ENCODE measurements at places on chromosomes 1 and 21.

- DNase-seq: no peak
Observed at GRCh38 chr1:77744576-77744975, 15.1 kb downstream of the USP33 start.

GRCh38 chr1:157025856-157026255 lies 19.7 kb downstream of the ARHGEF11 start:
- DNase-seq: no peak

GRCh38 chr1:29719253-29719652 lies 482.9 kb downstream of the PTPRU start:
- DNase-seq: no peak

DNA sequence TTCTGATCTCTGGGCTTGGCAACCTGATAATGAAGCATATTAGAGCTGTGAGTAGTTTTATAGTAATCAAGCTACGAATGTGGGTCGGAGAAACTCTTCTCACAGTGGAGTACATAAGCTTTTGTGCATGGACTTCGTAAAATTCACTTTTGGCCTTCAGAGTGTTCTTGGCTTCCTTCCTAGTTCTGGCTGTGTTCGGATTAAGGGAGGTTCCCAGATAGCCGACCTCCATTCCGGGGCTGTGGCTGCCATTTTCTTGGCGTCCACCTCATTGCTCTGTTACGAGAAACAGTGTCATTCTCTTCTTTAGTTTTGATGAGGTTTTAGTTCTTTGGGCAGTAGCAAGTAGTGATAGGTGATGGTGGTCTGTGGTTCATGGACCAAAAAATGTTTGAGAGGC lies 26.3 kb downstream of the CAMTA1 start:
- no peak for DNase-seq

DNA sequence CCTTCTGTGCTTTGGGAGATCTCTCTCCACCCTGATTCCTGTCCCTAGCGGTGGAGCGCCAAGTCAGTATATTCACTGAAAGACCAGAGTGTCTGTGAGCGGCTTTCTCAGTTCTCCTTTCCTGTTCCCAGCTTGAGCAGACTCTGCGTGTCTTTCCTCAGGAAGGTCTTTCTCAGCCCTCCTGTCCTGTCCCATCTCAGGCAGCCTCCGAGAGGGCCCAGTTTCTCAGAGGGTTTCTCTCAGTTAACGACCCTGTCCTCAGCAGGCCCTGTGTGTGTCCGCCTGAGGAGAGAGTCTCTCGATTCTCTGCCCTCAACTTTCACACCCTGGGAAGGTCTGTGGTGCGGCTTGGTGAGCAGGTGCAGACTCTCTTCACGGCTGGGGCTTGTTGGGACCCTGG lies 34.0 kb upstream of the CHIT1 start:
- DNase-seq: no peak

GRCh38 chr1:224106568-224107281 lies 7.2 kb upstream of the FBXO28 start:
- peak; percentile 74 for DNase-seq

DNA sequence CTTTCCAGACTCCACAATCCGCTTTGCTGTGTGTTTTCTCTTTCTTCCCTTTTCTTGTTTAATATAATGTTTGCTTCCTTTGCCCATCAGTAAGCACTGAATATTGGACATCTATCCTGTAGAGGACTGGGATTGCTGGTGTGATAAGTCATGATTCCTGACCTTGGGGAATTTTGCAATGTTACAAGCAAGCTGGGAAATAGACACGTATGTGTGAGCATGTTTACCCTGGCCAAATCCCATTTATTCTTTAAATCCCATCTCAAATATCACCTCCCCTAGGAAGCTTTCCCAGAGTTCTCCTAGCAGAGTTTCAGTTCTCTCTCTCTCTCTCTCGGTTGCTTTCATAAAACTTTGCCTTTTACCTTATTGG lies 155.3 kb downstream of the ROR1 start:
- no peak for DNase-seq

GRCh38 chr21:17438635-17439034 lies 74.2 kb upstream of the CXADR start:
- no peak for DNase-seq

DNA sequence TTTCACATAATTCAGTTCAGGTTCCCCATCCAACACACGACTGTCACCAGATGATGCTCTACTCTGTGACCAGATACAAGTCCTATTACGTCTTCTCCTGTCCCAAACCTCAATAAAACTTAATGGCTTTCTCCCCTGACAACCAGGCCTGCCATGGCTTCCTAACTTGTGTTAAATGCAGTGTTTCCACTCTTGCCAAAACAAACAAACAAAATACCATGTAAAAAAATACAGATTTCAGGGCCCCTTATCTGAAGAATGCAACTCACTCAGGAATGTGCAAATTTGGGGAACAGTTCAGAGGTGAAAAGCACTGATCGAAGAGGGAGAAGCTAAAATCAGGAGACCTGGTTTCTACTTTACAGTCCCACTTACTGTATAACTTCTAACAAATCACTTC lies 863 bp upstream of the NUF2 start:
- no peak for DNase-seq

DNA sequence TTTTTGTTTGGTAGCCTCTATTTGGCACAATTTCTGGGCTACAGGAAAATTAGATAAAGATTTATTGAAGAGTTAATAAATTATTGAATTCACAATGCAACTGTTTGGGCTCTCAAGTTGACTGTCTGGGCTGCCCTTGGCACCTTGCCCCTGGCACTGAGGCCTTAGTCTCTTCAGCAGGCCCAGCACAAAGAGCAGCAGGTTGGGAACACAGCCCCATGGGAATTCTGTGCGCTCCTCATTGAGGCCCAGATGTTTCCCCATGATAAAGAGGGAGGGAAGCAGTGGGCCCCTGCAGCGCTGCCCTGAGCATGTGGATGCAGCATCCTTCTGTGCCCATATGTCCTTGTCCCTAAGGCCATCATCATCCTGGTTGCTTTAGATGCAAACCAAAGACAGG lies 2.9 kb downstream of the CRNN start:
- DNase-seq: no peak

- DNase-seq: no peak
Observed at GRCh38 chr1:180151508-180151907, 3.2 kb upstream of the QSOX1 start.

DNA sequence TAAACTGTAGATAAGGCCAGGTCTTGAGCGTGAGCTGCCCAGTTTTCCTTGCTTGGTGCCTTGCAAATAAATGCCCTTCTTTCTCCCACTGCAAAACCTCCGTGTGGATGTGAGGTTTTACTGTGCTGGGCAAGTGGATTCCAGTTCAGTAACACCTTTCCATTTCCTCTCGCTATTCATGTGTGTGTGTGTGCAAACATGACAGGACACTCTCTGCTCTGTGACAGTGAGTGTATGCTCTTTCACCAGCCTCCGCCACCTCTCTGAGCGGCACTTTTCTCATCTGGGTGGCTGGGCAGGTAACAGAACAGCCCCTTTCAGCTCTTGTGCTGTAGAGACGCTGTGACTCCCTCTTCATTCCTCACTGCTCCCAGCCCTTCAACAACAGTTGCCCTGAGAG lies 23.9 kb downstream of the CNIH3 start:
- DNase-seq: no peak

- no peak for DNase-seq
Observed at GRCh38 chr1:204560590-204561150, 44.5 kb downstream of the MDM4 start.

- no peak for DNase-seq
Observed at GRCh38 chr1:10216090-10216749, 5.8 kb downstream of the KIF1B start.

GRCh38 chr1:236065509-236066005 lies 667 bp upstream of the NID1 start:
- no peak for DNase-seq

DNA sequence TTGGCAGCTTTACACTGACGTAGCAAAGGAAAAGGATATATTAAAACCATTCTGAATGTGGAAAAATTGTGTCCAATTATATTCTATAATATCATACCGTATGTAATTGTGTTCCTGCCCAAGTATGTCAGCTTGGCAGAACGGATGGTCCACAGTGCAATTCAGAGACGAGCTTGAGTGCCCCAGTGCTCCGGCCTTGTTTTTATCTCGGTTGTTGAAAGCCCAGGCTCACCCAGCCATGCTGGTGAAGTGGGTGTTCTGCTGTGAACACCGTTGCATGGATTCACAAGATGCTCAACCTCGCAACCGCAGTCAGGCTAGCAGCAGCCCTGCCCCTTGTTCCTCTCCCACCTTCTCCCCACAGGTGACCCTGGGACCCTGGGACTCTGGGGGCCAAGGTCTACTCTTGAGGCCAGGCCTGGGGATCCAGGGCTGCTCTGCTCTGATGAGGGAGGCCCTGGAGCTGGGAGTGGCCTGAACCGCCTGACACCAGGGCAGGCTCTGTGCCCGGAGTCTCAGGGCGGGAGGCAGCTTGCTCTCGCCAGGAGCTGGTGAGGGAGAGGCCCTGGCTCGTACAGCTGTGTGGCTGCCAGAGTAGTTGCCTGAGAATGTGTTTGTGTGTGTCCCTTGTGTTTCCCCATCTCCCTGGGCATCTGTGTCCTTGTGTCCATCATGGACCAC lies 11.2 kb downstream of the PTPRF start:
- no peak for DNase-seq

DNA sequence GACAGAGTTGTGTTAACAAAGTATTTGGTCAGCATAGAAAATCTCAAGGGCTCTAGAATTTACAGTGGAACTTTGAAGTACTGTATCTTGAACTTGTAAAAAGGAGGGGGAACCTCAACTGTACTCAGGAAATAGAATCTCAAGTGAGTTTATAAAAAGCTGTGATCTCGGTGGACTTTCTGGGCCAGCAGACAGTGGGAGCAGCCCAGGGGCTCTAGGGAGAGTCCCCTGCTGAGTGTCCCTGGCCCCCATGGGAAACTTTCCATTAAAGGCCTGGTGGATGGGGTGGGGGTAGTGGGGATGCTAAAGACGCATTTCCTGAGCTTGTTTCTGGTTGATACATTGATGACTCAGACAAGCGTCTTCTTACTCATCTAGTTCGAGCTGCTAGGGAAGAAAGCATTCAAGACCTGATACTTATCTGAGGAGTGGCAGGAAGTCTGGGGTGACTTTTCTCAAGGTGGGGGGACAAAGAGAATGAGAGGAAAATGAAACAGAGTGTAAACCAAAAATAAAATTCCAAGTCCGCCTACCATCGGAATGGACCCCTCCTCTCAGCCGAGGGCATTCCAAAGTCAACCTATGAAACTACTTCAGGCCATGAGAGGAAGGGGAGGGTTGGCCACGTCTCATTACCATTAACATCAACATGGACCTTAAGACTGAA lies 65.5 kb downstream of the NID1 start:
- peak; percentile 80 for DNase-seq

- no peak for DNase-seq
Observed at GRCh38 chr1:27686223-27686990, 14.4 kb upstream of the IFI6 start.

DNA sequence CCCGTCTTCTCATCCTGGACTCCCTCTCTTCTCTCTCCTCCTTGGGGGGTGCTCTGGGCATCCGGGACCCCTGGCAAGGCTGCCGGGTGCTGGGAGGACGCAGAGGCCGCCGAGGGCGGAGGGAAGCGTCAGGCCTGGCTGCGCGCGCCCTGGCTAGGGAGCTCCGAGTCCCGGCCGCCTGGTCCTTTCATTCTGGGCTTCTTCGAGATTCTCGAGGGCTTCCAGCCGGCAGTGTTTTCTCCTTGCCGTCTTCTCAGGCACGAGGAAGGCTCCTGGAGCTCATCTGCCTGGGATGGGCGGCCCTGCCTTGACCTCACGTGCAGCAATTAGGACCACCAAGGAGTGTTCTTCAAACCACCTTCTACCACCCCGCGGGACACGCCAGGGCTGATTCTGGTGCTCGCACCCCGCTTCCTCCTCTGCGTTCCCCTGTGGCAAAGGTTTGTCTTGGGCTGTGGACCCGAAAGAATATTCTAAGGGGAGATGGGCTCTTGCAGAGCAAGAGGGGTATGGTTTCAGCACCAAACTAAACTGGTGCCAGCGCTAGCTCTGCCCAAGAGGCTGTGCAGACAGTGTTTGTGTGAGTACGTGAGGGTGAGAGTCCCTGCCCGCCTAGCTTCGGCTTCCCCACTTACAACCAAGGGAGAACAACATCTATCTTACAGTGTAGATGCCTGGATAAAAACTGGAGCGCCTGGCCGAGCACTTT lies 36.5 kb downstream of the PIK3CD start:
- DNase-seq: peak; percentile 49

- no peak for DNase-seq
Observed at GRCh38 chr1:5376538-5377247, 615.5 kb downstream of the NPHP4 start.

- DNase-seq: no peak
Observed at GRCh38 chr1:110288111-110288510, 51.1 kb upstream of the RBM15 start.

GRCh38 chr1:200181861-200182260 lies 154.4 kb downstream of the NR5A2 start:
- no peak for DNase-seq

DNA sequence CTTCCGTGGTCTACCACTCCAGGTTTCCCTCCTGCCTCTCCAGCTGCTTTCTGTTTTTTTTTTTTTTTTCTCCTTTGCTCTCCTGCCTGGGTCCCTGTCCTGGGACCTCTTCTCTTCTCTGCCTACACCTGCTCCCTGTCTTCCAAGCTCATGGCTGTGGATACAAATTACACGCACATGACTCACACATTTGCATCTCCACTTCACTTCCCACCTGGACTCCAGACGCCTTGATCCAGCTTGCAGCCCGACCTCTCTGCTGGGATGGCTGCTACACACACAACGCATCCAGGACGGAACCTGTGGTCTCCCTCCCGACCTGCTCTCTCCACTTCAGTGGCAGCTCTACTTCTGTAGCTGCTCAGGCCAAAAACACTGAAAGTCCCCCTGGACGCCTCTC lies 44.4 kb upstream of the B3GALT5 start:
- no peak for DNase-seq

- no peak for DNase-seq
Observed at GRCh38 chr21:18987520-18988026, 584.0 kb upstream of the TMPRSS15 start.

DNA sequence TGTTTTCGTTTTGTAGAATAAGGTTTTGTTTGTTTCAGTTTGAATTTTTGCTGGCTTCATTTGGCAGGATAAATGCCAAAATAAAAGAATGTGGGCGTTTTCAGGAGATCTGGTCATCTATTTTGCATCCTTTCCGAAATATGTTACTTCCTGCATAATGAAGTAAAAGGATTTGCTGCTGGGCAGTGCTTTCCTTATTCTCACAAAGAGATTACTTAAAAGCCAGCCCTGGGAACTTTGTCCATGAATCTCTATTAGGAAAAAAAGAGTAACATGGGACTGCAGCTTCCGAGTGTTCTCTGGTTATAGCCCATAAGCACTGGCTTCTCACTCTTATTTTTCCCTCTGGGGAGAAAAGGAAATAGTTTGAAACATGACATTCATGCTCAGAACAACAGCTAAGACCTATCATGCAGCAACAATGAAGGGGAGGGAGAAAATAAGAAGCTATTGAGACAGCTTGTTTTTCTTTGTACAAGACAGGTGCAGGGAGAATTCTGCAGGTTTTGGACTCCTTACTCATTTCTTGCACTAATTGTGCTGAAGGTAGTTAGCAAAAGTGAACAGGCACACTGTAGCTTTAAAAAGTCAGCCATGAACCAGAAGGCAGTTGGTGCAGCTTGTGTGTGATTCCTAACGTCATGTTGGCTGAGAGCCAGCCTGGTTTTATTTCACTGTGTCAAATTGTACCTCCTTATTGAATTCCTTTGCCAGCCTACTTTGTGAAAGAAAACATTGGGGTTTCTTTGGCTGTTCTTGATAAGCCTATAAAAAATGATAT lies at the start of gene SAMD13:
Gene SAMD13, plus strand, starts transcription at position 705 of the 781 bp plus-strand sequence. CDS start 1,527 bp downstream, outside the sequence.
- DNase-seq: peak; percentile 64

- DNase-seq: no peak
Observed at GRCh38 chr21:26280148-26280547, 109.6 kb upstream of the APP start.

- no peak for DNase-seq
Observed at GRCh38 chr1:14686701-14687100, 88.2 kb downstream of the KAZN start.

Measured in NB4 (cell line).